Stimulated activated CD4-positive, alpha-beta T cell treated with anti-CD3 and anti-CD28 coated beads, Interleukin-1b, Interleukin-23, amount 100 ng/mL, for 48 hours (primary cell): ENCODE measurements at places on chromosomes 7 and 10.

DNA sequence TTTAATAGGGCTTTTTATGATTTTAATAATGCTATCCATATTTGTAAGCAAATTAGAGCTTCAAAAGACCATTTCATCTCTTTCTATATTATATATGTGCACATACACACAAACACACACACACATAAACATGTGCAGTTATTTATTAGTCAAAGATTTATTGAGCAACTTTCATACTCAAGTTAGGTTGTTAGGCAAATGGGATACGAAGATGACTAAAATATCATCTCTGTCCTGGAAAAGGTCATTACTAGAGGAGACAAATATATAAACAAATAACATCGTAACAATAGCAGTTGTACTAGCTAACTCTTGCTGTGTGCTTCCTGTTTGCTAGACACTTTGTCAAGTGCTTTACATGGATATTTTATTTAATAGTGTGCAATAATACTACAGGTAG is 307.9 kb downstream of the SNX13 start:
- no peak for DNase-seq

DNA sequence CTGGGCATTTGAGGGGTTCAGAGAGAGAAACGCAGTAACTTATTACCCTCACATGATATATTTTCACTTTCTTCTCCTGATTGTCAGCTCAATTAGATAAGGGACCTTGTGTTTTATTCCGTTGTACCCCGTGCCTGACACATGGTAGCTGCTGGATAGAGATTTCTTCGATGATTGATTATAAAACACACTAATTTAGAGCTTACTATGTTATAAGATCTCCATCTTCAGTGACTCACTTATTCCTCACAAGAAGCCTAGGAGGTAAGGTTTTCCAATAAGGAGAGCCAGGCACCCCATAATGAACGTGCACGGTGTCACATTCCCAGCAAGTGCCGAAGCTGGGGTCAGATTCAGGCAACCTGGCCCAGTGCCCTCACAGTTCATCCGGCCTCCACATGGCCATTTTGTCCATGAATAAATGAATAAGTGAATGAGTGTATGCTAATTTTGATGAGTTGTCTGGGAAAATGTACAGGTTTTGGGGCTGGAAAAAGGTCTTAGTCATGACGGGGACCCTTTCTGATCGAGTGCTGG is 138.1 kb upstream of the CDCA7L start:
- DNase-seq, result no peak

DNA sequence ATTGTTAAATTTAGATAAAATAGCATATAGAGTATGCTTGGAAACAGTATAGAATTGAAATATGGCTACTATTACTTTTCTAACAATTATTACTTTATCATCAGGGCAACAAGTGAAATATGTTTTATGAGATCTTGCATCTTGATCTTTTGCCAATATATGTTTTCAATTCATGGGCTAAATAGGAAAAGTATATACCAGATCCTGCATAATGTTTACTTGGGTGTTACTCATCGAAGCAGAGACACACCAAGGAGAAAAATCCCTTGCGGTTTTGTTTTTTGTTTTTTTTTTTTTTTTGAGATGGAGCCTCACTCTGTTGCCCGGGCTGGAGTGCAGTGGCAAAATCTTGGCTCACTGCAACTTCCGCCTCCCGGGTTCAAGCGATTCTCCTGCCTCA is 541.4 kb downstream of the SUGCT start:
- no peak for DNase-seq

DNA sequence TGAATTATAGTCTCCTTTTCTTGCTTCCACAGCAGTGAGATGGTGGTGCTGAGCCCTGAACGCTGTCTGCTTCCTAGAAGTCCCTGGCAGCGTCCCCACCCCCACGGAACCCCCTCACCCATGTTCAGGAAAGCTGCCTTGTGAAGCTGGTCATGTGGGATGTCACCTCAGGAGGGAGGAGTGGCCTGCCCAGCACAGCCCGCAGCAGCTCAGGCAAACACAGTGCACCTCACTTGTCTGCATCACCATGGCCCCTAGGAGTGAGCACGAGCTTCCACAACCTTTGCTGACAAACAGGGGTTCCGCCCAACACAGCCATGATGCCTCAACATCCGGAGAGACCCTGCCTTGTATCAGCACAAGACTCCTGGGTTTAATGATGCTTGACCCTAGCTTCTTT is 508.9 kb downstream of the RPS24 start:
- DNase-seq, result no peak

DNA sequence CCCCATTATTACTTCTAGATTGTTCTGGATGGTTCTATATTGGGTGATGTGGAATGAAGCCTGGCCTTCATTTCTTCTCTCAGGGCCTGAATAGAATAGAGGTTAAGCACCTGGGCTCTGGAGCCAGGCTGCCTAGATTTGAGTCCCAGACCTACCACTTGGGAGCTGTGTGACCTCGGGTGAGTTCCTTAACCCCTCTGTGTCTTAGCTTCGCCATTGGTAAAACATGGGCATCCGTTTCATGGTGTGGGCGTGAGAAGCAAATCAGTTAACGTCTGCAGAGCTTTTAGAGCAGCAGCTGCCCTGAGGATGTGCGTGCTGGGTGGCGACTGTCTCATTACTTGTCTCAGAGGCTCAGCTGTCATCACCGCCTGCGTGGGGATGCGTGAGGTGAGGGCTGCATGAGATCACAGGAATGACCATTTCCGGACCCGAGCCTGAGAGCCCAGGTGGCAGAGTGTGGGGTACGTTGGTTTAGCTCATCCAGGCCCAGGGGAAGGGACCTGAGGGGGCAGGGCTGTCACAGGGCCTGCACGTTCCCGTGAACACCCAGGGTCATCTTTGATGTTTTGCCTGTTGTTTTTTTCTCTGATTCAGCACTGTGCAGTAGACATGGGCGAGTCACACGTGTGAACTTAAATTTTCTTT is 9.7 kb downstream of the AGAP3 start:
- no peak for DNase-seq

DNA sequence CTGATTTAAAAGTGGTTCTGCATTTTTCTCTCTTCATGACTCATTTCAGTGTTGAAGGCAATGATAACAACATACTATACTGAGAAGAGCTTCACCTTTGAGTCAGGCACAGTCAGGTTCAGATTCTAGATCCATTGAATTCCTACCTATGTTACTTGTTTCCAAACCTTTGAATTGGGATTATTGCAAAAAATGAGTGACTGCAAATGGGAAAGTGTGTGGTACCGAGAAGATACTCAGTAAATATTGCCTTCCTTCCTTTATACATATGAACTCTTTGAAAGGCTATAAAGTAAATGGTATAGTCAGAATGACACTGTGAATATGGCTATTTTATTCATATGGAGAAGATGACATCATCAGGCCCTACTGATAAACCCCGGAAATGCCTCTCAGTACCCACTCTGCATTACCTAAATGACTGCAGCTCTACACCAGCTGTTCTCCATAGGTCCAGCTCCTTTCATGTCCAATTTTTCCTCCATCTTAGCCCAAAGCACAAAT is 66.7 kb upstream of the FGL2 start:
- DNase-seq, result peak; percentile 27

- DNase-seq, result peak; percentile 11
These were observed 41.7 kb upstream of the LOXL4 start for GRCh38 chr10:98309366-98310355.

GRCh38 chr10:122457934-122458333 is 3.4 kb upstream of the HTRA1 start:
- DNase-seq, result no peak
